ENCODE measurements at places on chromosomes 13 and 19.

DNA sequence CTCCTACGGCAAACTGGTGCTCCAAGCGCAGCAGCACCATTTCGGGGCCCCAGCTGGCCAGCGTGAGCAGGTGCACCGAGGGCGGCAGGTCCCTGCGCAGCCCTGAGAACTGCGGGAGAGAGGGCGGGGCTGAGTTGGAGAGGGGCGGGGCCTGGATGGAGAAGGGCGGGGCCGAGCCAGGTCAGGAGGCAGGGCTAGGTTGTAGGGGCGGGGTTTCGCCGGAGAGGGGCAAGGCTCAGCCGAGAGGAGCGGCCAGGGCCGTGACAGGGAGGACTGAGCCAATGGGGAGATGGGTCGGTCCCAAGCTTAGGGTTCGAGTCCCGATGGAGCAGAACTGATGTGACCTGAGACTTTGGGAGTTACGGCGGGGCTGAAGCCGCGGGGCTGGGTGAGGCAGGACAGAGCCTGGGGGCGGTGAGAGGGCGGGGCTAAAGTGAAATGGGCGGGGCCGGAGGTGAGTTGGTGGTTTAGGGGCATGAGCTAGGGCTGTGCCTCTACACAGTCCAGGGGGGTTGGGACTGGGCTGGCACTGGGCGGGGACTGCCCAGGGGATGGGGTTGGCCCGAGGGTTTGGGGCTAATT is 19.0 kb downstream of the MAN2B1 start:
- peak; percentile 23 for DNase-seq

- no peak for DNase-seq
These were observed 405.5 kb downstream of the EFNB2 start for GRCh38 chr13:106129993-106130392.

DNA sequence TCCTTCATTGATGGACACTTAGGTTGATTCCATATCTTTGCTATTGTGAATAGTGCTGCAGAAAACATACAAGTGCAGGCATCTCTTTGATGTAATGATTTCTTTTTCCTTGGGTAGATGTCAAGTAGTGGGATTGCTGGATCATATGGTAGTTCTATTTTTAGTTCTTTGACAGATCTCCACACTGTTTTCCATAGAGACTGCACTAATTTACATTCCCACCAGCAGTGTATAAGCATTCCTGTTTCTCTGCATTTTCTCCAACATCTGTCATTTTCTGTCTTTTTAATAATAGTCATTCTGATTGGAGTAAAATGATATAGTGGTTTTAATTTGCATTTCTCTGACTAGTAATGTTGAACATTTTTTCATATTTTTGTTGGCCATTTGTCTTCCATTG is 116.7 kb downstream of the LMO7 start:
- DNase-seq, result no peak

GRCh38 chr13:92802776-92803175 is 423.8 kb upstream of the GPC6 start:
- DNase-seq, result no peak

- DNase-seq, result no peak
These were observed 124.0 kb downstream of the ITGBL1 start for GRCh38 chr13:101576455-101576854.

DNA sequence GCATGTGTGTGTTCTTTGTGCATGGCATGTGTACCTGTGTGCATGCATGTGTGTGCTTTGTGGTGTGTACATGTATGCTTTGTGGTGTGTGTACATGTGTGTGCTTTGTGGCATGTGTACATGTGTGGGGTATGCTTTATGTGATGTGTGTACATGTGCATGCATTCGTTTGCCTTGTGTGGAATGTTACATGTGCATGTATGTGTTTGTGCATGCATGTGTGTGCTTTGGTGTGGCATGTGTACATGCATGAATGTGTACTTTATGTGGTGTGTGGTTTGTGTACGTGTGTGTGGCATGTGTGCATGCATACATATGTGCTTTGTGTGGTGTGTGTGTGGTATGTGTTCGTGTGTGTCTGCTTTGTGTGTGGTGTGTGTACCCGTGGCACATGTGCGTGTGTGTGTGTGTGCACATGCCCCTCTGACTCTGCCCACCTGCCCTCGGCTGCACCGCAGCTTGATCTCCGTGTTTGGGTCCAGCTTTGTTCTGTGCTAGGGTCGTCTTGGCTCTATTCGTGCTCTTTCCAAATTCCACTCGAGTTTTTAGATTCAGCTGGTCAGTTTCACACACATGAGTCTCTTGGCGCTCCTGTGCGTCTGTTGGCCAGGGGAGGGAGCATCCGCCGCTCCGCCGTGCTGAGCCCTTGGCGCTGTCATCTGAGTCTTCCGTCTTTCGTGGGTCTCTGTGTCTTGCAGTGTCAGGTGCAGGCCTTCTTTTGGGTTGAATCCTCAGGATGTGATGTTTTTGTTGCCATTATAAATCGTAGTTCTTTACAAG is 46.5 kb upstream of the TFDP1 start:
- DNase-seq, result no peak

GRCh38 chr13:109148243-109148642 is 518.8 kb downstream of the MYO16 start:
- DNase-seq, result no peak

DNA sequence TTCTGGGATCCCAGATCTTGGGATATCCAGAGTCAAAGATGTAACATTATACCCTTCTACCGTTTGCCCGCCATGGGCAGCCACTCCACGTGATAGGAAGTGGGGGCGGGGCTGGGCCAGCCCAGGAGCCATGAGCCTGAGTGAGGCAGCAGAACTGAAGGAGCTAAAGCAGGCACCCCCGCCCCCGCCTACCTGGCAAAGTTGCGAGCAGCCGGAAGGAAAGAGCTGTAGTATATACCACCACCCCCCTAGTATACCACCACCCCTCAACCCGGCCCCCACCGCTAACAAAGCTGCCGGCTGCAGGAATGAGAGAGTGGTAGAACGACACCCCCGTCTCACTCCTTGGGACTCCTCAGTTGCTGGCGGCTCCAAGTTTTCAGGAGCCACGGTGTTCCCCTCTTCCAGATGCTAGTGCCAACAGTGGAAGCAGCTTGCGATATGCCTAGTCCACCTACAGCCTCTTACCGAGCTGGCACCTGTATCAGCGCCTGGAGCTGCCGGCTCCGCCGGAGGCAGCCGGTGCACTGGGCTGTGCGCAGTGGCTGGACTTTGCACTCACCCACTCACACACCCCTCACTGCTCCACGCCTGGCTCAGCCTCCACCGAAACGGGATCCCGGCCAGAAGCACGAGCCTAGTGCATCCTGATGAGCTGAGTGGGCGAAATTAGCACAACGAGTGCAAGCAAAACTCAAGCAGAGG is 230.7 kb upstream of the PRR20A start:
- no peak for DNase-seq

DNA sequence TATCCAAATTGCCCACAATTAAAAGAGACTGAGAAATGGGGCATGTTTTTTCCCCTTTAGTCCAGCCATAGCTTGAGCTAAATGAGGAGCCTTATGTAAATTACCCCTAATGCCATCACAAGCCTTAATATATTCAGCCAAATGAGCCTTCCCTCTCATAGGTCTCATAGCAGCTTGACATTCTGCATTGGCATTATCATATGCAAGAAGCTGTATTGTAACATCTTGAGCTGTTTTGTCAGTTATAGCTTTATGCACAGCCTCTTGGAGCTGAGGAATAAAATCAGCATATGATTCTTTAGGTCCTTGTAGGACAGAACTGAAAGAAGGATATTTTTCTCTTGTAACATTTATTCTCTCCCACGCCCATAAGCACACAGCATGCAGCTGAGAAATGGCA is 153.2 kb downstream of the ZNF486 start:
- no peak for DNase-seq

- no peak for DNase-seq
These were observed 66.6 kb upstream of the XPO4 start for GRCh38 chr13:20969182-20969581.

DNA sequence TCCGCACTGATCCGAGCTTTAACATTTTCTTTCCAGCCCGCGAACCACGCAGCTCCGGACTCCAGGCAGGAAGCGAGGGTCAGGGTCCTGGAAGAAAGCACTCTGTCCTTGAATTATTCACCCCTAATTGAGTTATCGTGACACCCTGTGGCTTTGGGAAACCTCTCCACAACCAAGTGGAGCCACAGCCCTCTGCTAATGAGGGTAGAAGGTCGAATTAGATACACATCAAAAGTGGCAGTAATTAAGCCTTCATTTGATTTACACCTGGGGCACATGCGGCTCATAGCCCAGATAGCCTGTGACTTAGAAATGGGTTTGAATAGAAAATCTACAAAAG is 15.9 kb upstream of the RNF17 start:
- no peak for DNase-seq

- DNase-seq, result peak; percentile 17
These were observed 146.3 kb downstream of the GPC5 start for GRCh38 chr13:91544723-91545122.

DNA sequence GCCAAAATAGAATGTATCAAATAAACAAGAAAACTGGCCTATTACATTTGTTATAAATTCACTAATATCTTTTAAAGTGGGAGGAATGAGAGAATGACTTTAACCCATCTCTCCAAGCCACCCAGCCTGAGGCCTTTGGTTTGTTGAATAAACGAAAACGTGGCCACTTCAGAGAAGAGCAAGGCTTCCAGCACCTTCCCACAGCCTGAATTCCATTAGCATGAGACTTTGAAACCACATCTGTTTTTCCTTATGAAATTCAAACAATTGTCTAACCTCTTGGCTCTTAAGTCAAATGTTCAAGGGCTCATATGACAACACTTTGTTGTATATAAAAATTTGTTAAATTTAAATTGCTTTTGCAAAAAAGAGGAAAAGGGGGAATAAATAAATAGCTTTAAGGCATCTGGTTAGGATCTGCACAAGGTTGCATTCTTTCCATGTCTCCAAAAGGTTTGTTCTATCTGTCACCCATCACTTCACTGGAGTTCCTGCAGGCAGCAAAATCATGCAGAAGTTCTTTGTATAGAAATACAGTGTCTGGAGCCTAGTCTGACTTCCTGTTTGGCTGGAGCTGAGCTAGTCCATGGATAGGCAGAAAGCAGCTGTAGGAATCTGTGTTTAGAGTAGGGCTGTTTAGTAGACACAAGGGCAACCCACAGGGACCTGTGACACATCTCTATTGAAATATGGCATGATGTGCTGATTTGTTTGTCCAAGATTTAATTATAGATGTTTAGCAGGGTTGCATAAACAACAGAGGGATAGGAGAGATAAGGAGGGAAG is 502.3 kb downstream of the KCTD12 start:
- DNase-seq, result no peak

- DNase-seq, result peak; percentile 49
These were observed 653.0 kb upstream of the GPC6 start for GRCh38 chr13:92573467-92574057.

DNA sequence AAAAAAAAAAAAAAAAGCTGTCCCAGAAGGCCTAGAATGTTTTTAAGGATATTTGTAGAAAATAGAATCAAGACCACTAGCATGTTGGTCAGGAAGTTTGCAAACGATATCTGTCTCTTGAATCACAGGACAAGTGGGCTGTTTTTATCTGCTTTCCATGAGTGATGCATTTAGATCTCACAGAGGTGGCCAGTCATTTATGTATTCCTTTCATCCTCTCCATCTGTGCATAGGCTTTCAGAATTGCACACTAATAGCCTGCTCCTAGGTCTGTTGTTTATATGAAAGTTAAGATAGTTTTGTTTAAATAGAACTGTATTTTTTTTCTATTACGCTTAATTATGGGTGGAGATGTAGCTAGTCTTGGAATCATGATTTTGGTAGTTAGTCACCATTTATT is 289.5 kb downstream of the SHISA2 start:
- DNase-seq, result no peak

DNA sequence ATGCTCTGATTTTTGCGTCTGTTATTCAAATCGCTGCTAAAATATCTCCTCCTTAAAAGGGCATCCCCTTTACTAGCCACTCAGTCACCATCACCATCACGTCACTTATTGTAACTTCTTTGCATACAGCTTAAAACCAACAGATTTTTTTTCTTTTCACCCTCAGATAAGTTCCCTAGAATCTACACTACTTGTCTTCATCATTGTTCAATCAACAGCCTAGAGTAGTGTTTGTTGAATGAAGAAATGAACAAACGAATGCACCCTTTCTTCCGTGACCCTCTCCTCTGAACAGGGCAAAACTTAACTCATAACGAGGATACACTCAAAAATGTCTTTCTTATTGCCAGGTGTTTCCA is 1.1 kb upstream of the AKAP11 start:
- no peak for DNase-seq

DNA sequence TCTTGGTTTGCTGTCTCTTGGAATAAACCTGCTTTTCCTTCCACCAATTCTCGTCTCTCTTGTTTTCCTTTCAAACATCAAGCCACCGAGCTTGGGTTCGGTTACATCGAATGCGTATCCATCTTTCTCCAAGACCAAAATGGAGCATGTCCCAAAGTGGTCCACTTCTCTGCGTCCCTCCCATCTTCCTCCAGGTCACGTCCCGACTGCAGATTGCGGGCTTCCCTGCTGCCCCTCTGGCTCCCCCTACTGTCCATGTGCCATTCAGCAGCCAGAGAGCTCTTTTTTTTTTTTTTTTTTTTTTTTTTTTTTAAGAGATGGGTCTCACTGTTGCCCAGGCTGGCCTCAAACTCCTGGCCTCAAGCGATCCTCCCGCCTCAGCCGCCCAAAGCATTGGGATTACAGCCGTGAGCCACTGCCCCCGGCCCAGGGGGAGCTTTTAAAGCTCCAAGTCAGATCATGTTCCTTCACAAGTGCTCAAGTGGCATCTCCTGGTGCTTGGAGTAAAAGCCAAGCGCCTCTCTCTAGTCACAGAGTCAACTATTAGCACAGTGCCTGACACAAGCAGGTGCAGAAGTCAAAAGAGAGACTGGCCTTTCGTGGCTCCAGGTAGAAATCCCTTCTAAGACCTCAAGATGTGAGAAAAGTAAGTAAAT is 10.0 kb downstream of the COL5A3 start:
- peak; percentile 84 for DNase-seq

DNA sequence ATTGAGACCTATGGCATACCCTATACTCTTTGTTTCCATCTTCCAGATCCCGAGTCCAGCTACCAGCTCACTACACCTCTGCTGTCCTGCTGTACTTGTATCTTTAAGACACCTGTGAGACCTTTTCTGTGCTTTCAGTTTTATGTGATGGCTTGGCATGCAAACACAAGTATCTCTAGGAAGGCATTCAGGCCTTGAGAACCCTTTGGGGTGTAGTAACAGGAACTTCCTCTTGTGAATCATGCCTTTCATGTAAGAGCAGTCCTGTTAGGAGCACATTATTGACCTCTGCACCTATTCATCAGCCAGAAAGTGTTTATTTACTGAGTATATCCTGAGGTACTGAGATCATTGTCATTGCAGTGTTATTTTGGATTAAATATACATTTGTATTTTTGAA is 87.0 kb upstream of the HTR2A start:
- DNase-seq, result peak; percentile 43
